ENCODE measurements at places on chromosomes 4 and X. TPM values are rescaled to one million over a fixed set of nuclear protein-coding genes. Genes with fewer than 3 reads are reported as not detected.
A peak's percentile ranks its signal among the peaks of the same experiment; 100 is the strongest.

- H3K36me3 ChIP-seq: no peaks in the 10 kb centered on the region
- H3K27ac ChIP-seq: no peak overlapping the region
- no peak for DNase-seq
- H3K4me1 ChIP-seq: no peaks in the 10 kb centered on the region
- no peaks in the 10 kb centered on the region for H3K27me3 ChIP-seq
Observed at GRCh38 chr4:2087170-2087569, 28.0 kb downstream of the NAT8L start.

DNA sequence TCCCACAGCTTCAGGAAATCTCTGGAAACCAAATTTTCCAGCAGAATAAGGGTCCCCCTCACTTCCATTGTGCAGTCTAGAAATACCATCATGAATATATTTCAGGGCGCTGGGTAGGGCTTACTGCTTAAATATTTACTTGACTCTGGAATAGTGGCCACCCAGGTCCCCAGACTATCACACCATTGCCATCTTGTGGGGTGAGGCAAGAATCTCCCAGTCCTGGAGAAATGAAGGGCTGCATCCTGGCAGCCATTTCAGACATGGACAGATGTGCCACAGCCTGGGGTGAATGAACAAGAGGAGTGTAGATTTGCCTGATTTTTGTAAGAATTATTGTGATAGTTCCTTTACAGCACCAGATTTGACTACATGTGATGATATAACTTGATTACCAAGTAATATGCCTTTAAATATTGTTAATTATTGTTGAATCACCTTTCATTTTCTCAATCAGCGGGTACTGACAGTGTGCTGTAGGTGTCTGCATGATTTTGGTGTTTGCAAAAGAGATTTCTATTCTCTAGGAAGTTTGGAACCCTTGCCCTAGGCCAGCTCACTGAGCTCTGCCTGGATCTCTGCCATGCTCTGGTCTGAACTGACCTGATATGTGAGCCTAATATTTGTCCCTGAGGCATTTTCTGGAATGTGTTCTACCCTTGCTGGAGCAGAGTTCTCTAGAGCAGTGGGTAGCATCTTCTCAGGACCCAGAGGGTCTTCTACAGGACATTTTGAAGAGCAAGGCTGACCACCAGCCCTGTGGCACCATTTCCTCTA, 183.4 kb downstream of the KIT start:
- H3K36me3 ChIP-seq: no peaks in the 10 kb centered on the region
- no peaks in the 10 kb centered on the region for H3K27me3 ChIP-seq
- H3K4me3 ChIP-seq: no peak overlapping the region
- peak overlapping the region; percentile 10 for H3K27ac ChIP-seq

DNA sequence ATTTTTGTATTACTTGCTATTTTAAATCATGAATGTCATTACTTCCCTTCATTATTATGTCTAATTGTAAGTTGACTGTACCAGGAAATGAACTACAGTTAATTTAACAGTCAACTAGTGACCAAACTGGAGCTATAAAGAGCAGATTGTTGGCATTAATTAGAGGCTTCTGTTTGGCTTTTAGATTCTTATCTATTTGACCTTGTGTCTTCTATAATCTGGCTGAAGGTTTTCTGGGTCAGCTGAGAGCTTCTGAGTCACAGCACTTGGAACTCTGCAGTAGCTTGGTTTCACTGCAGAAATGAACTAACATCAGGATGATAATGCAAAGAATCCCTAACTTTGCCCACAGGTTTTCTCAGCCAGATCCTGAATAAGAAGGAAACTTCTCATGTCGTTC, 169.2 kb upstream of the LEF1 start:
- DNase-seq: no peak
- H3K4me3 ChIP-seq: no peak overlapping the region
- H3K27ac ChIP-seq: no peak overlapping the region
- no peaks in the 10 kb centered on the region for H3K27me3 ChIP-seq

- H3K4me1 ChIP-seq: no peaks in the 10 kb centered on the region
- no peaks in the 10 kb centered on the region for H3K27me3 ChIP-seq
- H3K27ac ChIP-seq: no peak overlapping the region
- H3K4me3 ChIP-seq: no peak overlapping the region
- no peaks in the 10 kb centered on the region for H3K36me3 ChIP-seq
Observed at GRCh38 chrX:69109036-69109663, 56.1 kb downstream of the PJA1 start.

Gene PIGA
- 9.8 TPM for total RNA-seq

- H3K4me1 ChIP-seq: no peaks in the 10 kb centered on the region
- DNase-seq: no peak
- H3K4me3 ChIP-seq: no peak overlapping the region
Observed at GRCh38 chr4:10495651-10496050, 38.4 kb upstream of the ZNF518B start.

GRCh38 chr4:53118676-53119075, 247.2 kb downstream of the SCFD2 start:
- no peak for DNase-seq
- no peak overlapping the region for H3K4me3 ChIP-seq

DNA sequence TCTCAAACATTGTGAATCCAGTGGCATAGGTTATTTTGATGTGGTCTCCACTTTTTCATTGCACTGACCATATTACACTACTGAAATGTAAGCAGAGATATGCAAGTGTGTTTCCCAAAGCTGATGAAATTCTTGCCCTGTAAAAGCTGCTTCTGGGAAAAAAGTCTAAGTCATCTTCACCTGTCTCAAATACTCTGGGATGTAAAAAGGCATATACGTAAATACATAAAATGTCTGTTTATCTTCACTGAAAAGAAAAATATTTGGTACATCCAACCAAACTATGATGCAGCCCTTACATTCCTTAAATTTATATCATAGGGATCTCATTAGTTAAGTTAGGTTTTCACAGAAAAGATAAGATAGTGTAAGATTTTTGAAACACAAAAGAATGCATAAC, 7.9 kb downstream of the KDR start:
- H3K4me3 ChIP-seq: no peak overlapping the region
- H3K27ac ChIP-seq: no peak overlapping the region
- no peaks in the 10 kb centered on the region for H3K27me3 ChIP-seq
- no peaks in the 10 kb centered on the region for H3K36me3 ChIP-seq
- H3K4me1 ChIP-seq: no peaks in the 10 kb centered on the region

Gene SUPT20HL1
- total RNA-seq: not detected

- no peaks in the 10 kb centered on the region for H3K4me1 ChIP-seq
- DNase-seq: no peak
- H3K27ac ChIP-seq: no peak overlapping the region
- no peaks in the 10 kb centered on the region for H3K36me3 ChIP-seq
- H3K4me3 ChIP-seq: no peak overlapping the region
Observed at GRCh38 chrX:12421918-12422317, 283.6 kb downstream of the FRMPD4 start.

- no peaks in the 10 kb centered on the region for H3K4me1 ChIP-seq
- H3K4me3 ChIP-seq: no peak overlapping the region
- no peak overlapping the region for H3K27ac ChIP-seq
- H3K36me3 ChIP-seq: no peaks in the 10 kb centered on the region
- H3K27me3 ChIP-seq: no peaks in the 10 kb centered on the region
Observed at GRCh38 chr4:159177265-159178150, 74.6 kb downstream of the RAPGEF2 start.

DNA sequence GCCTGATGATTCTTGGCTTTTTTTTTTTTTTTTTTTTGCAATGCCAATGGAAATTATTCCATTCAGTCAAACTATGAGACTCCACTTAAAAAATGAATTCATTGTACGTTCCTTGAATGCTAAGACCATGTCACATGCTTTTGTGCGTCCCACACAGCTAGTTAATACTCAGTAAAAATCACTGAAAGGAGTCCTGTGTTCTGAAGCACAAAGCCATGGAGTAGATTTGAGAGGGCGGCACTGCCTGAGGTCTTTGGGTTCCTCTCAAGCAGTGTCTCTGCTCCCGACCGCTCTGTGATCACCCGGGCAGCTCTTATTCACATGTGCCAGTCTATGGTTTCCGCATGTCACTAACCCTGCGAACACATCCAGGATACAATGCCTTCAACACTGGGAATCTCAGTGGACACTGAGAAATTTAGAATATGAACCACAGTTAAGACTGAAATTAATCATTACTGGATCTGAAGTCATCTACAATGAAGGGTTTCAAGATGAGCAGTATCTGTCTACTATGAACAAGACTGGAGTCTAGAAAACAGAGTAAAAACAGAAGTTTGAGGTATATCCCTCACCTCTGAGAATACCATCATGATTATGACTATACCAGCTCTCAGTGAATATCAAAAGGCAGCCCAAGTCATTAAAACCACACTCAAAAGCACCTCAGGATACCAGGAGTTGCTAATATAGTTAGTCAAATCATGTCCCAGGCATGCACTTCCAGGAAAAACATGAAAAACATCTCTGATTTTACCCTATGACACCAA, 193.0 kb downstream of the MGST2 start:
- no peak for DNase-seq
- no peaks in the 10 kb centered on the region for H3K4me1 ChIP-seq
- H3K36me3 ChIP-seq: no peaks in the 10 kb centered on the region
- peak overlapping the region; percentile 21 for H3K27ac ChIP-seq

GRCh38 chr4:151991001-151991883, 230.4 kb upstream of the GATB start:
- H3K36me3 ChIP-seq: no peaks in the 10 kb centered on the region
- no peak for DNase-seq
- no peaks in the 10 kb centered on the region for H3K27me3 ChIP-seq
- H3K4me3 ChIP-seq: no peak overlapping the region
- H3K27ac ChIP-seq: no peak overlapping the region

- no peaks in the 10 kb centered on the region for H3K4me1 ChIP-seq
- no peak overlapping the region for H3K4me3 ChIP-seq
- no peaks in the 10 kb centered on the region for H3K36me3 ChIP-seq
- H3K27ac ChIP-seq: no peak overlapping the region
- H3K27me3 ChIP-seq: peaks cover 6% of the 10 kb centered on the region
- no peak for DNase-seq
Observed at GRCh38 chrX:114797494-114797893, 213.6 kb downstream of the HTR2C start.

DNA sequence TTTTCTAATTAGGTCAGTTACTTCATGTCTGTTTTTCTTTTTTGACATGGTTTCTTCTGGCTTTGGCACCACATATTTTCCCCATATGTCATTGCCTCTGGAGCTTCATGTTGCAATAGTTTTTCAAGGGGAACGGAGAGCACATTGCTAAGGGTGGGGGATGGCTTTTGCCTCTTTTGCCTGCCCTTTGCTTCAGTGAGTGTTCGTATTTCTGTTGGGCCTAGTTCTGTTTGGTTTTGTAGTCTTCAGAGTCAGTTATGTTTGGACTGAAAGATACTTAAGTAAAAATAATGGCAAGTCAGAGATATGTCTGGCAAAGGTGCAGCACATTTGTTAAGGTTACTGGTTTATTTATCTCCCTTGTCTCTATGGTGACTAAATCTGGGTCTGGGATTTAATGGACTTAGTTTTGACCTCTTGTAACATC, 29.1 kb downstream of the FHL1 start:
- peaks cover 31% of the 10 kb centered on the region for H3K27me3 ChIP-seq
- no peaks in the 10 kb centered on the region for H3K4me1 ChIP-seq
- no peaks in the 10 kb centered on the region for H3K36me3 ChIP-seq
- DNase-seq: no peak
- H3K4me3 ChIP-seq: no peak overlapping the region

DNA sequence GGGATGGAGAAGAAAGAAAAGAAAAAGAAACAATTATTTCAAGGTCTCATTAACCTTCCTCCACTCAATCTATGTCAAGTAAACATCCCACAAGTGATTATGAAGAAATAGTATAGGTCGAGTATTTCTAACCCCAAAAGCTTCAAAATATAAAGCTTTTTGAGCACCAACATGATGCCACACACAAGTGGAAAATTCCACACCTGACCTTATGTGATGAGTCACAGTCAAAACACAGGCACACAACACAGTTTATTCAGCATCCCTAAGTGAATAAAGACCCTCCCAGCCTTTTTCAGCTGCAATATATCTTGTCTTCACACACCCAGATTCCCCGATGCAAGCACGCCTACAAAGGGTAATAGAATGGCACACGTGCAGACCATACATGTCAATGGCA, 51.7 kb upstream of the VEGFC start:
- H3K4me1 ChIP-seq: no peaks in the 10 kb centered on the region
- H3K36me3 ChIP-seq: no peaks in the 10 kb centered on the region
- no peak overlapping the region for H3K4me3 ChIP-seq
- no peaks in the 10 kb centered on the region for H3K27me3 ChIP-seq
- H3K27ac ChIP-seq: no peak overlapping the region

DNA sequence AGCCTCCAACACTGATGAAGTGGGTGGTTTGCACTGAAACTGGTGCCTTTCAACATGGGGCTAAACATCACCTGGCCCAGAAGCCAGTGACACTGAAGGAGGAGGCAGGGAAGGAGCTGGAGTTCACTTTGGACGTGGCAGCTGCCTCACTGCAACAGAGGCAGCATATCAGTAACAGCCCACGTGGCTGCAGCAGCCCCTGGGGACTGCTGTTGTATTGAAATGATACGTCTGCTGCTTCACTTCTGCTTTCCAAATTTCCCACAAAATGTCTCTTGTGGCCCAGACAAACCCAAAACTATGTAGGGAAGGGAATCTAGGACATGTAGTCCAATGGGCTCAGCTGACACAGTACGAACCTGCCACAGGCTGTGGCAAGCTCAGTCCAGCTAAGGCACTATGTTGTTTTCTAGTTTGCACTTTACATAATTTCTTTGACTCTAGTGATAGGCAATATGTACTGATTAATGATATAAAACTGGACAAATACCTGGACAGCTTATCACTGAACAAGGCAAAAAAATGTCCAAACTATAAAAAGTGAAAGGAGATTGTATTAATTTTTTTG, 84.7 kb upstream of the RAPGEF2 start:
- no peak for DNase-seq
- H3K27ac ChIP-seq: no peak overlapping the region
- H3K27me3 ChIP-seq: no peaks in the 10 kb centered on the region
- no peaks in the 10 kb centered on the region for H3K4me1 ChIP-seq
- no peaks in the 10 kb centered on the region for H3K36me3 ChIP-seq

Gene SORCS2
- total RNA-seq: 0.80 TPM

Gene NSUN7
- 0.80 TPM for total RNA-seq

Gene MAD2L1
- 2.6 TPM for total RNA-seq

Gene PPP3CA
- total RNA-seq: 47.8 TPM

Gene ASB5
- total RNA-seq: not detected

GRCh38 chrX:117376460-117376859, 740.1 kb downstream of the KLHL13 start:
- no peak for DNase-seq
- H3K27ac ChIP-seq: no peak overlapping the region
- no peaks in the 10 kb centered on the region for H3K4me1 ChIP-seq
- H3K27me3 ChIP-seq: no peaks in the 10 kb centered on the region

Gene NALF2
- not detected for total RNA-seq

Gene SORBS2
- 132 TPM for total RNA-seq

Gene MND1
- not detected for total RNA-seq

DNA sequence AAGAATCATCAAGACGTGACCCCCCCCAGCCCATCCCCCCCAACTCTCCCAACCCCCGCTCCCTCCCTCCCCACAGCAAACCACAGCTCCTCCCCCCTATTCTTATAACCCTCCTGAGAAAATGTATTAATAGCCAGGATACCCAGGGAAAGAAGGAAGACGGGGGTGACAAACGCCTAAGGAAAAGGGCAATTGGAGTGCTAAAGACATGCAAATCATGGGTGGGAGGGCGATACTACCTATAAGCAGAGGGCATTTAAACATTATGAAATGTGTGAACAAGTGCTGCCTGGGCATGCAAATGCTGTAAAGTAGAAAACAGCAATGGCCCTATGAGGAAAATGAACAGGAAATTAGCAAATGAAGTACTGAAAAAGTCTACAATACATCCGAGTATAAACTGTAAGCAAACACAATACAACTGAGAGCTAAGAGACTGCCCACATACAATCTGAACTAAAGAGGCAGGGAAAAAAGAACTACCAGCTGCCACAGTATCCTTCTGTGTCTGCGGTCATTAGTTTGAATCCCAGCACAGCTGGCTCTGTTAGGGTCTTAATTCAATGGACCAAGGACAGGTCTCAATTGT, 2.4 kb downstream of the CXXC4 start:
- no peak for DNase-seq
- peak overlapping the region; percentile 90 for H3K27ac ChIP-seq
- H3K36me3 ChIP-seq: no peaks in the 10 kb centered on the region
- H3K4me3 ChIP-seq: peak overlapping the region; percentile 53
- H3K27me3 ChIP-seq: no peaks in the 10 kb centered on the region
